ENCODE measurements at places on chromosomes 11 and 22. TPM values are rescaled to one million over a fixed set of nuclear protein-coding genes. Genes with fewer than 3 reads are reported as not detected.

The KMT5B gene
- 16.4 TPM for total RNA-seq

The CARNS1 gene
- 0.19 TPM for total RNA-seq

The BACE1-AS gene
- total RNA-seq = 3.3 TPM

The MRGPRE gene
- not detected for total RNA-seq

The CABP2 gene
- not detected for total RNA-seq

The IL10RA gene
- total RNA-seq = under 0.01 TPM

The CCDC89 gene
- 0.32 TPM for total RNA-seq

The UCP3 gene
- 0.16 TPM for total RNA-seq

The HTR3A gene
- not detected for total RNA-seq

The TSPAN32 gene
- total RNA-seq = not detected

The EIF1AD gene
- 46.3 TPM for total RNA-seq

The CHST1 gene
- total RNA-seq = 19.3 TPM

The GCAT gene
- total RNA-seq = 14.2 TPM

The TEX54 gene
- total RNA-seq = not detected

The CARD18 gene
- not detected for total RNA-seq

The APOC3 gene
- total RNA-seq = not detected

The KLHDC7B gene
- total RNA-seq = not detected

The TLCD5 gene
- total RNA-seq = 3.4 TPM

The PRDM11 gene
- 11.0 TPM for total RNA-seq

The KCNK7 gene
- total RNA-seq = under 0.01 TPM

The OR52B4 gene
- not detected for total RNA-seq

The MYO18B gene
- not detected for total RNA-seq

The PATE1 gene
- not detected for total RNA-seq

The SLC22A25 gene
- not detected for total RNA-seq

The CAT gene
- 40.3 TPM for total RNA-seq

The BLID gene
- 0.16 TPM for total RNA-seq

The MFRP gene
- under 0.01 TPM for total RNA-seq

The TRPM5 gene
- total RNA-seq = not detected

The HBE1 gene
- not detected for total RNA-seq

The LINC01488 gene
- not detected for total RNA-seq

The KCNQ1OT1 gene
- total RNA-seq = 0.32 TPM

The PIWIL4 gene
- 0.32 TPM for total RNA-seq

The THAP7 gene
- 13.5 TPM for total RNA-seq

The PATE4 gene
- under 0.01 TPM for total RNA-seq

The IL17REL gene
- total RNA-seq = not detected

The OR5P2 gene
- total RNA-seq = not detected

The OR10A2 gene
- not detected for total RNA-seq

The SF1 gene
- 60.1 TPM for total RNA-seq

The TYMP gene
- total RNA-seq = 35.5 TPM

The OR6T1 gene
- not detected for total RNA-seq

The OR56A1 gene
- not detected for total RNA-seq

The OOSP4B gene
- not detected for total RNA-seq

The CSTF3 gene
- 26.6 TPM for total RNA-seq

The GATD1 gene
- total RNA-seq = 20.7 TPM

The BRSK2 gene
- total RNA-seq = under 0.01 TPM

The ARHGEF17 gene
- 49.5 TPM for total RNA-seq

The INS gene
- not detected for total RNA-seq

The CECR2 gene
- total RNA-seq = under 0.01 TPM

The DDX10 gene
- total RNA-seq = 71.7 TPM

The ABCC8 gene
- total RNA-seq = not detected

The GP1BB gene
- 0.65 TPM for total RNA-seq

The PLAAT4 gene
- total RNA-seq = 2.5 TPM

The SLC16A8 gene
- total RNA-seq = not detected

The PNPLA5 gene
- not detected for total RNA-seq

The ART1 gene
- total RNA-seq = not detected

The SCN4B gene
- total RNA-seq = under 0.01 TPM

The ISX gene
- not detected for total RNA-seq
